Endodermal cell (in vitro differentiated cells): ENCODE measurements at places on chromosomes 2 and 18. TPM values are rescaled to one million over a fixed set of nuclear protein-coding genes. Genes with fewer than 3 reads are reported as not detected.

TUBA4B gene
- not detected in 2 replicates for total RNA-seq

RGPD3 gene
- total RNA-seq: 0.25 and 0.59 TPM in 2 replicates

IL1B gene
- not detected in 3 replicates for total RNA-seq

GRCh38 chr18:34339155-34339554 is 114.4 kb upstream of the NOL4 start:
- DNase-seq: no peak

GRCh38 chr2:150889141-150889540 is 372.5 kb downstream of the RBM43 start:
- no peak for DNase-seq

- DNase-seq: no peak
These were observed 120.5 kb downstream of the FAM210A start for GRCh38 chr18:13605901-13606300.

GRCh38 chr2:32260376-32260775 is 4.3 kb downstream of the NLRC4 start:
- DNase-seq: peak; percentile 1

GRCh38 chr2:6929196-6929819 is 12.1 kb downstream of the RNF144A start:
- DNase-seq: no peak

- no peak for DNase-seq
These were observed 50.3 kb downstream of the CCBE1 start for GRCh38 chr18:59646963-59647307.

- no peak for DNase-seq
These were observed 69.3 kb upstream of the MCFD2 start for GRCh38 chr2:46984642-46985476.

- DNase-seq: no peak
These were observed 111.5 kb downstream of the CYP26B1 start for GRCh38 chr2:72036173-72036545.
